D341Med (cell line): ENCODE measurements at places on chromosomes 1 and 21.

DNA sequence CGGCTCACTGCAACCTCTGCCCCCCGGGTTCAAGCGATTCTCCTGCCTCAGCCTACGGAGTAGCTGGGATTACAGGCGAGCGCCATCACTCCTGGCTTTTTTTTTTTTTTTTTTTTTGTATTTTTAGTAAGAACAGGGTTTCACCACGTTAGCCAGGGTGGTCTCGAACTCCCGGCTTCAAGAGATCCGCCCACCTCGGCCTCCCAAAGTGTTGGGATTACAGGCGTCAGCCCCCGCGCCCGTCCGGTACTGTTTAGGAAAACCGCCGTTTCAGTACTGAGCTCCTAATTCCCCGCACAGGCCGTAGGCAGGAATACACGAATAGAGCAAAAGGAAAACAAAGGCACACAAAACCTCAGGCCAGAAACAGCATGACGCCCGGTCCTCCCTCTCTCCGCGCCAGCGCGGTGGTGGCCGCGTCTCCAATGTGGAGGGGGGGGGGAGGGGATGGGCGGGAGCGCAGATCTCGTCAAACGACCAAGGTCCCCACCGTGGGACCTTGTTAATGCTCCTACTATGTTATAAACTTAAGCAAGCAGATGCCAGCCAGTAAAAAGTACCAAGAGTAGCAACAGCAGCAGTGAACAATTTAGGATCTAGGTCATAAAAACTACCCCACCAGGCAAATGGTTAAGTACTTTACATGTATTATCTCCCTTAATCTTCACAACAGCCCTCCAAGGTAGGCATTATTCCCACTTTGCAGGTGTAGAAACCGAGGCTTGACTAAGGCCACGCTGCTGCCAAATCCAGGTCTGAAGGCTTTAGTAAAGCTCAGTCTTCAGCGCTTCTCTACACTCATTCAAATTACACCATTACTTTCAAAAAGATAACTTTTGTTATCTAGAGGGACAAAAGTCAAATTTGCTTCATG, 648 bp upstream of the ADAR start:
- peak; percentile 74 for DNase-seq

- no peak for DNase-seq
These were observed 237.5 kb downstream of the TTLL7 start for GRCh38 chr1:83761167-83762038.

GRCh38 chr1:167716000-167716271, 5.8 kb upstream of the MPZL1 start:
- DNase-seq: no peak

GRCh38 chr1:23915466-23915865, 2.3 kb upstream of the CNR2 start:
- no peak for DNase-seq

GRCh38 chr1:37714226-37714625, 21.9 kb downstream of the CDCA8 start:
- no peak for DNase-seq
